ENCODE measurements at places on chromosomes 7 and 10.

GRCh38 chr10:127635882-127636281 is 86.8 kb downstream of the NPS start:
- DNase-seq, result no peak

DNA sequence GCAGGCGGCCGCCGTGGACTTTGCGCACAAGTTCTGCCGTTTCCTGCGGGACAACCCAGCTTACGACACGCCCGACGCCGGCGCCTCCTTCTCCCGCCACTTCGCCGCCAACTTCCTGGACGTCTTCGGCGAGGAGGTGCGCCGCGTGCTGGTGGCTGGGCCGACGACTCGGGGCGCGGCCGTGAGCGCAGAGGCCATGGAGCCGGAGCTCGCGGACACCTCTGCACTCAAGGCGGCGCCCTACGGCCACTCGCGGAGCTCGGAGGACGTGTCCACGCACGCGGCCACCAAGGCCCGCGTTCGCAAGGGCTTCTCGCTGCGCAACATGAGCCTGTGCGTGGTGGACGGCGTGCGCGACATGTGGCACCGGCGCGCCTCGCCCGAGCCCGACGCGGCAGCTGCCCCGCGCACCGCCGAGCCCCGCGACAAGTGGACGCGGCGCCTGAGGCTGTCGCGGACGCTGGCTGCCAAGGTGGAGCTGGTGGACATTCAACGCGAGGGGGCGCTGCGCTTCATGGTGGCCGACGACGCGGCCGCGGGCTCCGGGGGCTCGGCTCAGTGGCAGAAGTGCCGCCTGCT is 14.1 kb downstream of the SH2B2 start:
- DNase-seq, result no peak

GRCh38 chr10:1233031-1233430 is 176.8 kb downstream of the WDR37 start:
- DNase-seq, result no peak

DNA sequence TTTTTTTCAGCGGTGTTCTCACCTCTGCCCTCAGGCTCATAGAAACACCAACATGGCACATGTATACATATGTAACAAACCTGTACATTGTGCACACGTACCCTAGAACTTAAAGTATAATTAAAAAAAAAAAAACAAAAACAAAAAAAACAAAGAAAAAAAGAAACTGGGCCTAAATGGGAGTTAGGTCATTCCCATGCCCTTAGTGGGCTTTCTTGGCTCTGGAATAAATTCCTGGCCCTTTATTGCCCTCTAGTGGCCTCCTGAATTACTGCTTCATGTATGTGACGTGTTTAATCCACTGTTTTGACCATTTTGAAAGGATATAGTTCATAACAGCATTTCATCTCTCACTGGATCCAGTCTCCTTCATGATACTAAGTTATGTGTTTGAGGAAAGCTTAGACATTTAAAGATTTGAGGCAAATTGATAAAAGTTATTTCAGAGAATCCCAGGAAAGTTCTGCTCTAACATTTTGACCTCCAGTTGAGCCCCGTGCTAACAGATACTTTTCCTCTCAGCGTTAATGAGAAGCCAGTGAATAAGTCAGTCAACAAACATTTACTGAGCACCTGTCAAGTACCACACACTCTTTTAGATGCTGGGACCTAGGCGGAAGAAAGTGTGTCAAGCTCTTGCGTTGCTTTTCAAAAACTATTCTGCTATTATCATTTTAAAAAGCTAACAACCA is 54.7 kb upstream of the SYPL1 start:
- no peak for DNase-seq

DNA sequence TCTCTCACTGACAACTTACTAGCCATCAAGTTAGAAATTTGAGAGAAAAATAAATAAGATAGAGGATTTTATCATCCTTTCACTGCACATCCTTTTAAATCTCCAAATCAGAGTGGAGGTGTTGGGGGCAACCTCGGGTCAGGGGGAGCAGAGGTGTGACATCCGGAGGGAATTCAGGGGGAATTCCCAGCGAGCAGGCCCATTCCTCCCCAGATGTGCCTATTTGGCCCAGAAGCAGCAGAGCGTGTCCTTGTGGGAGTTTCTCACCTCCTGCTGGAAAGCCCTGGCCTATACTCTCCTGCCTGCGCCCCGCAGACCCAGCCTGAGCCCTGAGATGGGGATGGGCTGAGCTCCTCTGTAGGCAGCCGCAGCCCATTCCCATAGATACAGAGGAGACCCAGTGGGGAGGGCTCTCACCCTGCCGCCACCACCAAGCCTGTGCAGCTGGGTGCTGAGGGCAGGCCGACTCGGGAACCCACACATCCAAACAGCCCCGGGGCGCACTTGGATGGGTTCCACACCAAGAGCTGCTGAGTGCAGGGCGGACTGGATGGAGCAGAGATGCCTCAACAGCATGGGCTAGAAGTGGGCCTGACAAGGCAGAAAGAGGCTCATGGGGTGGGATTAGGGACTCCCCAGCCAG is 124.5 kb downstream of the CXCL12 start:
- DNase-seq, result no peak

DNA sequence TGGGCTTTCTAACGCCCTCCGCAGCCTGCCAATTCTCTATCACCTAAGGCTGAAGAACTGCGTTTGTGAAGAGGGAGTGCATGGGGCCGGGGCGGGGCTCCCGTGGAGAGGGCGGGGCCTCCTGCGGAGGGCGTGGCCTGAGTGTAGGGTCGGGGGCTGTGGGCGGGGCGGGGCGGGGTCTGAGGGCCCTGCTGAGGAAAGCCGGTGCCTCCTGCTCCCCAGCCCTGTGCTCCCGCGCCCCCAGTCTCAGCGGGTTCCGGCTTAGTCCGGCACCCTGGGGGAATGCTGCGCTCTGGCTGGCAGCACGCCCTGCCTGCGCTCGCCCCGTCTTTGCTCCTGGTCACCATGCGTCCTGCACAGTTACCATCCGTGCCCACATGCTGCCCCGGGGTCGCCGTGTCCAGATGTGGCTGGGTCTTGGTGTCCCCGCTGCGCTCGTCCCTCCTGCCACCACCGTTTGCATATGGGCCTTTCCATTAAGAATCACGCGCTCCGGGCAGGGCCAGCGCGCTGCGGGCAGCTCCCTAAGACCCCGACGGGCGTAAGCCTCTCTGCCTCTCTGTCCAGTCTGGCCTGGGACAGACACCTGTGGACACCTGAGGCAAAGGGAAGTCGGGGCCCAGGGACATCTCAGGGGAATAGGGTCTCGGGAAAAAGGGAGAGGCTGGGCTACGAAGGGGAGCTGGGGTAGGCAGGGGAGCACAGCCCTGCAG is 144.0 kb upstream of the RET start:
- peak; percentile 13 for DNase-seq

GRCh38 chr10:81728692-81729091 is 146.3 kb upstream of the NRG3 start:
- no peak for DNase-seq

GRCh38 chr7:132681951-132682350 is 105.7 kb upstream of the PLXNA4 start:
- DNase-seq, result no peak

Data from activated T-helper 1 cell treated with anti-CD3 and anti-CD28 coated beads, Interleukin-2, amount 50 U/mL, for 16 hours (primary cell).